Effector CD4-positive, alpha-beta T cell (primary cell): ENCODE measurements at places on chromosomes 11 and 22.

- DNase-seq: no peak
Measured at GRCh38 chr11:117819096-117820040, 5.2 kb downstream of the FXYD2 start.

GRCh38 chr11:131955904-131956303 is 585.5 kb downstream of the NTM start:
- DNase-seq: no peak

DNA sequence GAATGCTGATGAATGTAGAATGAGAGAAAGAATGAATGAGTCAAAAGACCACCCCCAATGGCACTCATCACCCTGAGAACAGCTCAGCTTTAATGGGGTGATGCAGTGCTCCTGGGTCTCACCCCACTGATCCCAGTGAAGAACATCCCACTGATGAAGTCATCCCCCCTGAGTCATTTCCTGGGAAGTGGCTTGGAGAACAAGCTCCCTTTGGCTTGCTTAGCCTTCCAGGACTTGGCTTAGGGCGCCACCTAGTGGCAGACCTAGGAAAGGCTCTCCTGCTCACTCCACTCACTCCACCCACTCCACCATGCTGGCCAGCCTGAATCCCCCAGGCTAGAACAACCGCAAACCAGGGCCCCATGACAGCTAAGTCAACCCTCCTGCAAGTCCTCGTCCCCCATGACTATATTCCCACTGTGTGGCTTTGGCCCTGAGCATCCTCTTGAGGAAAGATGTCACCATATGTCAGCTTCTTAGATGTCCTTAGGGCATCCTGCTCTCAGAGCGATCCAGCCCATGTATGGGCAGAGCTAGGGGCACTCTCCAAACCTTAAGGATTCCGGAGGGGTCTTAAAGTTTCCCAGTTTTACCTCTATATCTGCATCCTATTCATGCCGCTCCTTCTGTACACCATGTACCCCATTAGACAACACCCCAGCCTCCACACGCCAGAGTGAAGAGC is 17.8 kb upstream of the TMPRSS13 start:
- DNase-seq: peak; percentile 79

DNA sequence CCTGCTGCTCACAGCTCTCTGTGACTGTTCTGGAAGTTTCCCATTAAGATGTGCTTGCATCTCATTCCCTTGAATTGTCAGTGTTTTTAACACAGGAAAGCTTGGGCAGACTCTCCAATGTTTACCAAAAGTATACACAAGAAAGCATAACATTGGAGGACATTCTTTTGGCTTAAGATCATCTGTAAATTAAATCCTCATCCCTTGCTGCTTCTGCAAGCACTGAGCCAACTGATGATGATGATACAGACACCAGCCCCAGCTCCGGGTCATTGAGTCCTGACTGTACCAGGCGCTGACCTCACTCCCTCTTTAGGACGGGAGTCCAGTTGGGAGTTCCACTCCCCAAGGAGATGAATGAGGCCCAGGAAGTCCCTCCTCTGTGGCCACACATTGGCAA is 23.8 kb downstream of the CD82 start:
- DNase-seq: no peak

GRCh38 chr11:41446566-41446965 is 12.9 kb downstream of the LRRC4C start:
- no peak for DNase-seq

GRCh38 chr11:73340164-73340563 is 32.1 kb downstream of the ARHGEF17 start:
- no peak for DNase-seq

DNA sequence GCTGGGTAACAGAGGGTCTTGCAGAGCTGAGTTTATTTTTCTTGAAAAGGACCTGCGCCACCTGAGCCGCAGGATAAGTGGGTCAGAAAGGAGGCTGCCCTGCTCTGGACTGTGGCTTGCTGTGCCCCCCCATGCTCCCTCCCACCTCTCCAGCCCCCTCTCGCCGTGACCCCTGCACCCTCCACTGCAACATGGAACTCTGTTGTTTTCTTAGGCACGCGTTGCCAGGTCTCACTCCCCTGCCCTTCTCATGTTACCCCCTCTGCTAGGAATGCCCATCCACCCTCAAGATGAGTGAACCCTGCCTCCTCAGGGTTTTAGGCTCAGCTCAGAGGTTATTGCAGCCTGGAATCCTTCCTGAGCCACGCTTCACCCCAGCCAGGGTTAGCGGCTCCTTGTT is 10.8 kb downstream of the ETS1 start:
- no peak for DNase-seq

- DNase-seq: no peak
Measured at GRCh38 chr11:58905011-58905720, 34.1 kb upstream of the GLYATL1 start.

DNA sequence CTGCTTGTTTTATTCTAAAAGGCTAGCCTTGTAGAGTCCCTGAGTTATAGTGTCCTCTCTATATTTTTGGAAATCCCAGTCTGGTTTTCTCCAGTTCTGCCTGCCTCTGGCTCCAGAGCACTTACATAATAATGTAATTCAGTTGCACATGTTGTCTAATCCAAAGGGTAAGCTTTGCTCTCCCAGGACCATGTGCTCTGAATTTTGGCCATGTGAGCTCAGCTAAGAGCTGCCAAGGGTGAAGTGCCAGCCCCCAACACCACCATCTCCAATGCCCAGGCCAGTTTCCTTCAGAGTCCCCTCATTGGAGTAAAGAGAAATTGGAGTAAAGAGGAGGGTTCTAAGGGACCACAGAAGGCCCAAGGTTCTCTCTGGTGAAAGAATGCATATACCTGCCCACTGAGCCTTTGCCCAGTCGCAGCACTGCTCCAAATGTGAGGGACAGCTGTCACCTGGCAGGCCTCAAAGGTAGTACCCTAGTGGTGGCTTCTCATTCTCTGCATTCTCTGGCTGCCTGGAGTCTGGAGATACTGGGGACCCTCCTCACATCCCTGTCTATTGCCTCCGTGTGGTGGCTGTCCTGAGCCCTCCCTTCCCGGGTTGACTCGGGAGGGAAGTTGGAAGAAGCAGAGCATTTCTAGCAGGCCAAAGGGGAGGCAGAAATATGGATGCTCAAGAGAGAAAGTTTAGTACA is 4.9 kb downstream of the CRY2 start:
- DNase-seq: no peak

- no peak for DNase-seq
Measured at GRCh38 chr11:129933891-129934290, 38.5 kb upstream of the NFRKB start.

- no peak for DNase-seq
Measured at GRCh38 chr11:1194231-1194976, 28.5 kb upstream of the MUC5B start.

GRCh38 chr11:80722629-80723028 is 1281.8 kb upstream of the TENM4 start:
- DNase-seq: no peak

DNA sequence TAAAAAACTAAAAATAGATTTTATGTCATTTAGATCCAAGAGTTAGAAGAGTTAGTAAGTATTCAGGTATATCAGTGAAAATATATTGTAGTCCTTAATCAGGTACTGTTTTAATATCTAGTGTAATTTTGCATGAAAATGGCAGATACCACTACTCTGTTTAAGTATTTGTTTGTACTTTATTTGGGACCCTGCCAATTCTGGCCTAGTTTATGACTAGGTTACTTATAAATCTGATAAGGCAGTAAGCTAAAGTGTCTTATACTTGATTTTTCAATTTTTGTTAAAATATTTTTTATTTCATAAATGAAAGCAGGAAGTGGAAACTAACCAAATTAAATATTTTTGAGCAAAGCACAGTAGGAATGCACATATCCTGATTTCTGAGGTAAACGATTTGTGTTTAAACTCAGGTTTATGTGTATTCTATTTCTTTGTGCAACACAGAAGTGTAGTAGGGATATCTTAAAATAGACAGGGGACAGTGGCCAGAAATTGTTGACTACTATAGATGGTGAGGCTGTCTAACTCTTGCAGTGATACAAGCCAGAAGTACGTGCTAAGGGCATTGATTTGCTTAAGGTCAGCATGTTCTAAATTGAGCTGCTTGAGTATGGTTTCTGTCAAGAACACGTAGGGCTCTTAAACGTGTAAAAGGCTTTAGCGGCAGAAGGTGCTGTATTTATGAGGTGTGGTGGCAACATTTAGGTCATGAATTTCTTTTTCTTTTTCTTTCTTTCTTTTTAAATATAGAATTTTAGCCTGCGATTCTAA is 34.0 kb downstream of the HIPK3 start:
- DNase-seq: no peak

- DNase-seq: no peak
Measured at GRCh38 chr22:27776650-27776958, 25.0 kb downstream of the MN1 start.

DNA sequence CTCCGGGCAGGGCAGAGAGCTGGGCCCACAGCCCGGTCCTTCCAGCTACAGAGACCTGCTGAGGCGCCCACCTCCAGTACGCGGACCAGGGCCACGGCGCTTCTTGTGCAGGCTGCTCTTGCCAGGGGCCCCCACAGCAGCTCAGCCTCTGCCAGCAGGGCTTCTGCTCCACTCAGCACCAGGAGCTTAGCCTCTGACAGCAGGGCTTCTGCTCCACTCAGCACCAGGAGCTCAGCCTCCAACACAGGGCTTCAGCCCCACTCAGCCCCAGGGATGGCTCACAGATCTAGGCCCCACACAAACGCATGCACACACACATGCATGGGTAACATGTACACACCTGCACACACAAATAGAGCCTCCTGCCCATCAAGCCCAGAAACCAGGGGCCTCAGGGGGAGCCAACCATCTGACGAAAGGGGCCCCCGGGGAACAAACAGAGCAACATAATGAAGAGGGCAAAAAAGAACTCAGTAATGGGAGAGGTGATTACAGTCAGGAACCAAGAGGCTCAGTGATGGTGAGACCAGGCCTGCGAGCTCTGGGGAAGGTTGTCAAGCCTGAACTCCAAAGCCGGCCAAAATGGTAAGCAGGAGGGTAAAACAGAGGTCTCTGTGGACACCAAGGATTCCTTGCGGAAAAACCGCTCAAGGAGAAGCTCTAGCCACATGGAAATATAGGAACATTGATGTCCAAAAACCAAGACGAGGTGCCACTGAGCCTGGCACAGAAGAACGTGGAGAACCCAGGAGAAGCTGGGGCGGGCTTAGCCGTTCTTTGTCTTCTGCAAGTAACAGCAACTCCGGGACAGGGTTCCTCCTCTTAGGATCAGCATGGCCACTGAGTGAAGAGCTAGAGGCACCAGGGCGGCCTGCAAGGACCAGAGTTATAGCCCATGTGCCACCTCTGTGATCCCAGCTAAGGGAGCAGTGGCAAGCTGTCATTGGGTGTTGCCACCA is 46.5 kb downstream of the GNB1L start:
- no peak for DNase-seq

DNA sequence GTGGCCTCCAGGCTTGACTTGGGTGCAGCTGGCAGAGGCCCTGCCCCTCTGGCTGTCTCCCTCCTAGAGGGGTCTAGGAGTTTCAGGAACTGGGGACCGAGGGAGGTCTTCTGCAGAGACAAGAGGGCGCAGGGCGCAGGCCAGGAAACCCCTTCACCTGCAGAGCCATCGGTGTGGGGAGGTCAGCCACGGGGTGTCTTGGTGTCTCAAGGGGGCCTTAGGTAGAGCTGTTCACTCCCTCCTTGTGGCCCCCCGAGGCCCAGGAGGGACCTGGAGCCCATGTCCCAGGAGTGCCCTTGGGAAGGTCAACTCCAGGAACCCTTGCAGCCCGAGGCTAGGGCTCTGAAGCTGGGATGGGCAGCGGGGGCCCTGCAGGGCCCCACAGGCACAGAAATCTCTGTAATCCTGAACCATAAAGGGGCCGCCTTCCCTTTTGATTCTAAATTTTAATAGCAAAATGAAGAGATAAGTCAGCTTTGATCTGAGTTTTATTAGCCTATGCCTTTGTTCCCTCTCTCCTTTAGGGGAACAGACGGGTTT is 31.4 kb upstream of the TH start:
- no peak for DNase-seq

DNA sequence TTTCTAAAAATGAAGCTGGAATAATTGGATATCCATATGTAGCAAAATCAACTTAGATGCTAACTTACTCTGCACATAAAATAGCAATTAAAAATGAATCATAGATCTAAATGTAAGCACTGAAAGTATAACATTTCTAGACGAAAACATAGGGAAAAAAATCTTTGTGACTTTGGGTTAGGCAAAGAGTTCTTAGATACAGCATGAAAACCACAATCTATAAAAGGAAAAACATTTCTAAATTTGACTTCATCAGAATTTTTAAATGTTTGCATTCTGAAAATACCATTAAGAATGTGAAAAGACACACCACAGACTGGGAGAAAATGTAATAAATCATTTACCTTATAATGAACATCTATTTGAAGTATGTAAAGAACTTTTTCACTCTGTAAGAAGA is 128.8 kb downstream of the APIP start:
- DNase-seq: no peak

DNA sequence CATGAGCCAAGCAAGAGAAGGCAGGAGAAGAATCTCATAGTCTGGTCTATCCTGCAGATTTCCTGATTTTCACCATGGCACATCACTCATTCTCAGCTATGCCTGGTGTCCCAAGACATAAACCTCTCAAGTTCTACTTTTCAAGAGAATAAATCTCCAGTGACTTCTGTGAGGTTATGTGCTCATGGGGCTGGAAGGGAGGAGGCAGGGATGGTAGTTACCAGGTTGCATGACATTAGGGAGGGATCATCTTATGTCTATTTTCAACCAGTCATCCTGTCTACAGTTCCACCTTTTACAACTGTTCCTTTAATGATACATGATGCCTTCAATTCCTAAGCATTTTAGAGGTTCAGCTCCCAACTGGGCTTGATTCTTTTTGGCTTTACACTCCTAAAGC is 297.7 kb downstream of the SOX6 start:
- no peak for DNase-seq

- DNase-seq: no peak
Measured at GRCh38 chr22:22578702-22579424, 19.8 kb upstream of the PRAME start.

DNA sequence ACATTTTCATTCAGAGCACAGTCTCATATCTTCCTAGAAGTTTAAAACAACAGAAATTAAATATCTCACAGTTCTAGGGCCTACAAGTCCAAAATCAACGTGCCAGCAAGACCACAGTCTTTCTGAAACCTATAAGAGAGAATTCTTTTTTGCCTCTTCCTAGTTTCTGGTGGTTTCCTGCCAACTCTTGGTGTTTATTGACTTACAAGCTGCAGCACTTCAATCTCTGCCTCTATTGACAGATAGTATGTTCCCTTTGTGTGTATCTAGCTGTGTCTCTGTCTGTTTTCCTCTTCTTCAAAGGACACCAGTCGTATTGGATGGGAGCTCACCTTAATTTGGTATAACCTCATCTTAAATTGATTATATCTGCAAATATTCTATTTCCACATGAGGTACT is 347.5 kb downstream of the DCDC1 start:
- no peak for DNase-seq

GRCh38 chr22:37026325-37026724 is 6.8 kb downstream of the MPST start:
- no peak for DNase-seq

- no peak for DNase-seq
Measured at GRCh38 chr11:122764371-122765090, 73.8 kb upstream of the CRTAM start.
